ENCODE measurements at places on chromosomes 16 and 17. TPM values are rescaled to one million over a fixed set of nuclear protein-coding genes. Genes with fewer than 3 reads are reported as not detected.

DNA sequence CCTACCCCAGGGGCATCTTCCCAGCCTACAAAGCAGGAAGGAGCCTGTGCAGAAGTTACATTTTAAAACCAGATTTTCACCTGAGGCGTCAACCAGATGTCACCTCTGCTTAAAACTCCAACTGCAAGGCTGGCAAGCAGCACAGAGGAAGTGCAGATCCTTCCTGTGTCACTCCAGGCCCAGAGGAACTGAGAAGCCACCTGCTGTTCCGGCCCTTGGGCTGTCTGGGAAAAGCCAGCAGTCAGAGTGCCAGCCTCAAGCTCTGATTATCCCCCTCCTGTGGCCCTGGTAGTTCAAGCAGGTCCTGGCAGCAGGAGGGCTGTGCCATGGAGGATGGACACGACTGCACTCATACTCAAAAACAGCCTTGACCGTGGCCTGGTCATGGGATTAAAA, 10.2 kb downstream of the POLR2C start:
- no peak for ATAC-seq

DNA sequence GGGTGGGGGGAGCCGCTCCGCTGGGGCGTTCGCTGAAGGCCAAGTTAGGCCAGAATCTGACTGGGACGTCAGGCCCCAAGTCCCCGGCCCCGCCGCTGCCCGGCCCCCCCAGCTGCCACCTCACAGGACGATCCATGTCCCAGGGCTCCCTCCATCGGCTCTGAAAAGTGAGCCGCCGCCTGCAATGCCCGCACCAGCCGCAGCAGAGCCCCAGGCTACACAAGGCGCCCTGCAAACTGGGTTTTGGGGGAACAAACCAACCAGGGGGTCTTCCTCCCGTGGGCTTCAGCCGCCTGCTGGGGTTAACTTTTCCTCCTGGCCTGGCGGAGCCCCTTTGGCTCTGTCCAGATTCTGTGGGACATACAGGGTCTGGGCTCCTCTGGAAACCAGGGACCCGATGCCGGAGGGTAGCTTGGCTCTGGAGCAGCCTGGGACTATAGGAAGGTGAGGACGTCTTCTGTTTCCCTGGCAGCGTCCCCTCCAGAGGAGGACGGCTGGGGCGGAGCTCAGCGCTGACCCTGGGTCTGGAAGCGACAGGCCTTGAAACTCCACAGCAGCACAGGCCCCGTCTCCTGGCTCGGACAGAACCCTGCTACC, 835 bp downstream of the NME4 start:
- peak; percentile 57 for ATAC-seq

GRCh38 chr17:64063766-64064224, 43.4 kb upstream of the ICAM2 start:
- ATAC-seq, result peak; percentile 48

- ATAC-seq, result no peak
Observed at GRCh38 chr16:57937861-57938260, 33.1 kb downstream of the CNGB1 start.

DNA sequence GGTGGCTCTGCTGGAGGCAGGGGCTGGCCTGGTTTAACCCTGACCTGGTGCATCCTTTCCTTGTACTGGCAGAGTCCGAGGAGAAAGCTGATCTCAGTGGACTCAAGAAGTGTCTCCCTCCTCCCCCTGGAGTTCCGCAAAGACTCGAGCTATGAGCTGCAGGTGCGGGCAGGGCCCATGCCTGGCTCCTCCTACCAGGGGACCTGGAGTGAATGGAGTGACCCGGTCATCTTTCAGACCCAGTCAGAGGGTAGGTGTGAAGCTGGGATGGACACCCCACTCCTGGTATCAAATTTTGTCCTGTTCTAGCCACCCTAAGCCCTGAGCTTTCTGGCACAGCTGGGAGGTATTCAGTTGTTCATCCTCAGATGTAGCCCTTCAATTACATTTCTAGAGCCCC, 42.5 kb downstream of the IL21R start:
- no peak for ATAC-seq

GRCh38 chr17:82869536-82869935, 29.7 kb upstream of the ZNF750 start:
- no peak for ATAC-seq

DNASE1L2 gene
- 1.7 TPM for total RNA-seq

AKTIP gene
- 53.2 TPM for total RNA-seq

TMEM238L gene
- total RNA-seq, result not detected
